Left lobe of liver (tissue), 2 donors: ENCODE measurements at places on chromosomes 4 and X. TPM values are rescaled to one million over a fixed set of nuclear protein-coding genes. Genes with fewer than 3 reads are reported as not detected.

Gene UCHL1
- total RNA-seq = 1.0 TPM

DNA sequence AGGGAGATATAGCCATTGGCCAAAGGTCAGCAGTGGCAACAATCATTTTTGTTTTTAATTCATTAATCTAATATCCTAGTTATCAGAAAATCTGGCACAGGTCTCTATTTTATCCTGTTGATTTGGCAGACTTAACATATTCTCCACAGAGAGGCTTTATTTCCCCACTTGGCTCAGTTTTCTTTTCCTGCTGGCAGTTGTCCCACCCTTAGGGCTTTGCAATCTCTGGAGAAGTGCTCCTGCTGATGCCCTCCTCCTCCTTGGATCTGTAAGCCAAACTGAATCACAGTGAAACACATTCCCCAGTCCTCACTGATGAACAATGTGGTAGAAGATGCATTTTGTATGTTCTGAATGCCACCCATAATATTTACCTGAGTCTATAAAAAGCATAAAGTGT, 889.7 kb downstream of the PDHA2 start:
- no peak for DNase-seq

Gene KCTD8
- not detected for total RNA-seq

Gene RPS6KA6
- total RNA-seq = 0.58 TPM

Gene PPP2R2C
- total RNA-seq = 0.13 TPM
